ENCODE measurements at places on chromosomes 2 and 18. TPM values are rescaled to one million over a fixed set of nuclear protein-coding genes. Genes with fewer than 3 reads are reported as not detected.

The CD207 gene
- not detected for total RNA-seq

The IL1R1 gene
- total RNA-seq: 20.8 TPM

DNA sequence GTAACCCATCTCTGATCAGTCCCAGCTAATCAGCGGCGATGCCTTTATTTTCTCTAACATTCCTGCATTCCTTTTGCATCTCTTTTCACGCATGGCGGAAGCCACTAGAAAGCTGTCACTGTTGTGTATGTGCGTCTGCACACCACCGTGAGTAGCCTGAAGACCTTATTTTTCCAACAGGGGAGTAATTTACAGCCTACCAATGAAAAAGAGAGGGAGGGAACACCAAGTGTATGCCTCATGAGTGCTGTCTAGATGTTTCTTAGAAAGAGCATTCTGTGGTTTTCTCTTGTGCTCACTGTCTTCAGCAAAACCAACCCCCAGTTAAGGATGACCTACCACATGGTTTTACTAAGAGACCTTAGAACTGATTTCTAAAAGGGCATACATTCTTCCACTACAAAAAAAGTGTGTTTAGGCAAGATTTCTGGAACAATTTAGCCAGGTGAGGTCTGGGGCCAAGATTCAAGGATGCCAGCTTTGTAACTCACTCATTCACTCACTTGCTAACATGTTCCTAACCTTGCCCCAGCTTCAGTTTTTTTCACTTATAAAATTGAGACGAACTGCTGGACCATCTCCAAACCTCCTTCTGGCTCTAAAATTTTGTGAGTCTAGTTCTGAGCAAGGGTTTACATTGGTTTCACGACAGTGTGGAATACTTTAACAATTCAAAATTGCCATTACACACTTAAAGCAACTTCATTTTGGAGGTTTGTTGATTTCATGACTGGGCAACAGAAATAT is 51.4 kb downstream of the BCL2 start:
- H3K4me3 ChIP-seq: no peak overlapping the region
- DNase-seq: no peak

The XDH gene
- not detected for total RNA-seq

The SKA1 gene
- 38.6 TPM for total RNA-seq
